Posterior cingulate gyrus (tissue), 11 donors: ENCODE measurements at places on chromosomes 4 and X.

DNA sequence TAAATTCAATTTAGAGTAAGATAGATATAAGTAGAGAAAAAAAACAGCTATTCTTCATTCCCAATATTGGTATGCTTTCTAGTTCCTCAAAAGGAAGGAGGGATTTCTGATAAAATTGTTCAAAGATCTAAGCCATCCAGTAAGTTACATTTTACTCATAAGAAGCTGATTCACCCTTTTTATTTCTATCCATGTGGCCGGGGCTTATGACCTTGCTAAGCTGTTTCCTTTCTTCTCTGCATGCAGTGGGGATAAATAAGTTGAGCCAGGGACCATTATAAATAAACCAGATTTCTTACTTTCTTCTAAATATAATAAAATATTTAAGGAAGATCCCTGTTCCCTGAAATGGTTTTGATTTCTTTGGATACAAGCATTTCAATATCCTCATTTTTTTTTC lies 502.3 kb downstream of the PDHA2 start:
- no peak for DNase-seq

DNA sequence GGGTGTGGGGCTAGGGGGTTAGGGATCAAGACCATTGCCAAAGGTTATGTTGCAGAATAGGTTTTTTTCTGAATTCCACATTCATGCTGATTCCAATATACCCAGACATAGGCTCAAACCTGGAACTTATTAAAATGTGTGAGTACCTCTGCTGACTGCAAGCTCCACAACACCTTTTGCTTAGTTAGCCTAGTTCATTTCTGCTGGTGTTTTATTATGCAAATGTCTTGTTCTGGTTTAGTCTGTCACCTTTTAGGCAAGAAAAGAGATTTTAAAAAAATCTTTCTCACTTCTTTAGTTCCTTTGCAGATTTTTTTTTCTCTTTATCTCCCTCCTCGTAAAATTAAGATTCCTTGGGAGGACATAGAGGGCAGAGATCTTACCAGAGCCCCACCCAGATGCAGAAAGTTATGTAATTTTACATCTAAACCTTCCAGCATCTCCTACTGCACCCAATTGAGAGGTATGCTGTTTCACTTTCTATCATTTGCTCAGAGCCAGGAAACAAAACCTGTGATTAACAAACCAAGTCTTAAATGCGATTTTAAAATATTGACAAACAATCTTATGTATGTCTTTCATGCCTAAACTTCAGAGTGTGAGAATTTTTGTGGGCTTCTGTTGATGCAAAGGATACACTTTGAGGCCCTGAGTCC lies 190.7 kb upstream of the CLNK start:
- no peak for DNase-seq

DNA sequence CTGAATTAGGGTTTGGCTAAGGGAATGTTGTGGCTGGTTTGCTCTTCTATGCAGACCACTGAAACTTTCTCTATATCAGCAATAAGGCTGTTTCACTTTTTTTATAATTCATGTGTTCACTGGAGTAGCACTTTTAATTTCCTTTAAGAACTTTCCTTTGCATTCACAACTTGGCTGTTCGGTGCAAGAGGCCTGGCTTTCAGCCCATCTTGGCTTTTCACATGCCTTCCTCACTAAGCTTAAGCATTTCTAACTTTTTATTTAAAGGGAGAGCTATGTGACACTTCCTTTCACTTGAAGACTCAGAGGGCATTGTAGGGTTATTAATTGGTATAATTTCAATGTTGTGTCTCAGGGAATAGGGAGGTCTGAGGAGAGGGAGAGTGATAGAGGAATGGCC lies 142.3 kb downstream of the SHROOM4 start:
- no peak for DNase-seq

GRCh38 chr4:81030061-81030980 lies at the start of gene BMP3:
TSS of gene BMP3 (plus strand) at chr4:81030708. CDS start at chr4:81031285, 577 bp downstream.
- peak; percentile 14 for DNase-seq

DNA sequence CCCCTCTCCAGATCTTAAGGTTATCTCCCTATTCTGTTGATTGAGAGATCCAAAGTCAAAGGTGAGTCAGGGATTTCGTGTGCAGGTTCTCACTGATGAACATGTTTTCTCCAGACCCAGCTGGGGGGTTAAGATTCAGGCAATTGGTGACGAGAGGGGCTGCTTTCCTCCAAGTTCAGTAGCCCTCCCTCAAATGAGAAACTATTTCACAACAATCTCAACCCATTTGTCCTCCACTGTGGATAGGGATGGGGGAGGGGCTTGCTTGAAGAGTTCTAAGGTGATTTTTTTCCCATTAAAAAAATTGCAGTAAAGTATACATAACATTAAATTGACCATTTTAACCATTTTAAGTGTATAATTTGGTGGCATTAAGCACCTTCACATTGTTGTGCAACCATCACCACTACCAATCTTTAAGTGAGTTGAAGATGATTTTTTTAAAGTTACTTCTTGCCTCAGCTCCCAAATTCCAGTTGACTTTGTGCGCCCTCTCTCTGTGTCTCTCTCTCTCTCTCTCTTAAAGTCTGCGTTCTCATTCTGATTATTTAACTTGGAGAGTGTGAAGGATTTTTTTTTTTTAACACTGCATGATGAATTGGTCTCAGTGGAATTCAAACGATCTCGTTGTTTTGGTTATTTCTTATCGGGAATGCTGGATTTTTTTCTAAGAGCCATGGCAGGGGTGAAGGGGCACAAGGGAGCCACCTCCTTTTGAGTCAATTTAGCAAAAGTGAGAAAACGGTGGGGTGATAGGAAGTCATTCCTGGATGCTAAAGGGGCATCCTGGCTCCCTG lies 175.9 kb downstream of the SHROOM3 start:
- DNase-seq: no peak

DNA sequence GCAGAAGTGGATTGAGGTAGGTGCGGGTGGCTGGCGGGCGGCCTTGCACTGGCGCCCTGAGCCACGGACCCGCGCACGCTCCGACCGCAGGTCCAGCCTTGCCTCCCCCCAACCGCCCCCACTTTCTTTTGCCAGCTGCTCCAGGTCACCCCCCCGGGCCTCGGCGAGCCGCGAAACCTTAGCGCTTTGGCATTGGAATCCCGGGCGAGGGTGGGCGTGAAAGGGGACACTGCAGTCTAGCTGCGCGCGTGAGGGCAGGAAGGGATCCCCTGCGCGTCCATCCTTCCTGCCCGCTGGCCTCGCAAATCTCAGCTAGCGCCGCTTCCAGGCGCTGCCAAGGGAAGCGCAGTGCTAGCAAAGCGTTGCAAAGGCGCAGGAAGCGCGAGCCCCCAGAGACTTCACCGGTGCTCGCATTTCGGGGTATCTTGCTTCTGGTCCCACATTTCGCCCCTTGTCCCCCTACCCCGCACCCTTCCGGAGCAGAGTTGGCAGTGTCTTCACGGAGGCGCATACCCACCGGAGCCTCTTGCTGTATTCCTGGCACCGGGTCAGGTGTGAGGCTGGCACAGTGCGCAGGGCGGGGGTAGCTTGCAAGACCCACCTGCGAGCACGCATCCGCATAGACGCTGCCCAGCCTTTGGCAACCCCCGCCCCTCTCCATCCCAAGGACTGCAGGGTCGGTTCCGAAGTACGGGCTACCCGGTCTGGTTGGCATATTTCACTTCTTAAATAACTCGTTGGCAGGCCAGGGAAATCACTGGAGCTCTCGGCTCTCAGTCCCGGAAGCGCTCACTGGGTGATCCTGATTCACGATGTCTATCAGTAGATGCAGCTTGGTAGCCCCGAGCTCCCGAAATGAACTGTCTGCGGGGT lies 104.4 kb downstream of the UCHL1 start:
- peak; percentile 49 for DNase-seq

GRCh38 chrX:112803060-112803459 lies 37.6 kb downstream of the AMOT start:
- DNase-seq: no peak

DNA sequence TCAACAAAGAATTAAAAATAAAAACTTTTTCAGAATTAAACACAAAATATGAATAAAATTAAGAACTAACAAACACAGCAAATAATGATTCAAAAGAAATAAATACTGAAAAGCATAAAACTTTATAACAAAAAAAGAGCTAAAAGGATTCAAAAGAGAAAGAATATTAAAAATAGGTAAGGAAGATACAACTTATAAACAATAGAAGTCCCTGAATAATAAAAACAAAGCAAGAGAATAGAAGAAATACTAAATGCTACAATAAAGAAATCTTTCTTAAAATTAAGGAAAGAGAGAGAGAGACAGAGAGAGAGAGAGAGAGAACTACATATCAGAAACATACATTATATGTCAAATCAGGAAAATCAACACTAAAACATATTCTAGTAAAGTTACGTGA lies 619.9 kb upstream of the SLIT2 start:
- DNase-seq: no peak

DNA sequence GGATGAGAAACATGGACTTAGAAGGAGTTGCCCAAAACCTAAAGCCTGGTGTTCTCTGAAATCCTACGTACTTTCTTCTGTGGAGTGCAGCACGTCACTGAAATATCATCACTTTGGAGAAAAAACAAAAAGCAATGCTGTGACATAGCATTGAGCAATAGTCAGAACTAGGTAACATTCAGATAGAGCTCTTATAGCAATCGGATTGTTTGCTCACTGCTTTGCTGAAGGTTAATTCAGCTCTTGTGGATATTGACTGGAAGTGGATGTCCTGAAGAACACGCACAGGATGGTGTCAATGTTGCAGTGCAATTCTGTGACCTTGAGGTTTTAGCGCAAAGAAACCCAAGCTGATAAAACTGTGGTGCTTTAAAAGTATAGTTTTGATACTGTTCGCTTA lies 114.2 kb upstream of the GRXCR1 start:
- DNase-seq: no peak

DNA sequence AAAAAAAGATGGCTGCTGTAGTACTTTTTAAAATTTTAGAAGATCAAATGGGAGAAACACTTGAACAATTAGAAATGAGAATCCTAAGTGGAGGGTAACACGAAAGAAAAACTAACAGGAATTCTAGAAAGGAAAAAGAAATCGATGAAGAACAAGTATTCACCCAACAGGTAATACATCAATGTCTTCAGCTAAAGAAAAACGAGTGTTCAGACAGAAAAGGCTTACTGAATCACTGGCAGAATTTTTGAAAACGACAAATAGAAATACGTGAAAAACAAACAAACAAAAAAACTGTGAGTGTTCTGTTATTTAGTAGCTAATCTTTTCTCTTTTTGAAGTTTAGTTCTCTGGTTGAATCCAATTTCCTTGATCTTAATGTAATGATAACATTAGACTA lies 1.8 kb downstream of the MAD2L1 start:
- DNase-seq: no peak

GRCh38 chr4:48698029-48698971 lies 81.8 kb downstream of the FRYL start:
- DNase-seq: no peak

DNA sequence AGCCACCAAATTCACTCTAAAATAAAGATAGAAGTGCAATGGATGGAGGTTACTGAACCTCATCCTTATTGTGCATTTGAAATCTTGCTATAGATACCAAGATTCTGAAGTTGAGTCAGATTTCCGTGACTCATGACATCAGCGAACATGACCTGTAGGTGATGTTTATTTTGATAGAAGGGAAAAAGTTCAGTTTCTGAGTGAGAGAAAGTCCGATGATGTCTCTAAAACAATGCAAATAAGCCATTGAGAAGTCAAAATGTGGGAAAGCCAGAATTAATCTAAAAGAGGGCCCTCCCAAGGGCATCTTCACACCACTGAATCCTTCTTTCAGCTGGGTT lies 20.0 kb downstream of the PHOX2B start:
- no peak for DNase-seq

- no peak for DNase-seq
Measured at GRCh38 chr4:26140150-26140898, 180.5 kb upstream of the RBPJ start.

- DNase-seq: no peak
Measured at GRCh38 chr4:87527431-87528220, 1.6 kb downstream of the SPARCL1 start.

DNA sequence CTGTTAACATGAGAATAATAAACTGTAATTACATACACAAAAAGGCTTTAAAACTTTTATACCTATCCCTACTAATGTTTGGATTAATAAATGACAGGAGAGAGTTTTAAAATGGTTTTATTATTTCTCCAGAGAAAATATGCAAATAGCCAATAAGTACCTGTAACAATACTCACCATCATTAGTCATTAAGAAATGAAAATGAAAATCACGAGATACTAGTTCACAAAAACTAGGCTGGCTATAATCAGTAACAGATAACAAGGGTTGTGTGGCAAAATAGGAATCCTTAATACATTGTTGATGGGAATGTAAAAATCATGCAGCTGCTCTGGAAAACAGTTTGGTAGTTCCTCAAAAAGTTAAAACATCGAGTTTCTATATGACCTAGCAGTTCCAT lies 25.2 kb upstream of the AP1AR start:
- DNase-seq: no peak

GRCh38 chrX:43277879-43278278 lies 378.2 kb upstream of the MAOA start:
- DNase-seq: no peak

GRCh38 chr4:93416344-93417128 lies 412.0 kb upstream of the ATOH1 start:
- DNase-seq: no peak

- no peak for DNase-seq
Measured at GRCh38 chr4:3868211-3869173, 102.3 kb downstream of the ADRA2C start.

- DNase-seq: no peak
Measured at GRCh38 chr4:138869631-138870030, 145.9 kb upstream of the NOCT start.

DNA sequence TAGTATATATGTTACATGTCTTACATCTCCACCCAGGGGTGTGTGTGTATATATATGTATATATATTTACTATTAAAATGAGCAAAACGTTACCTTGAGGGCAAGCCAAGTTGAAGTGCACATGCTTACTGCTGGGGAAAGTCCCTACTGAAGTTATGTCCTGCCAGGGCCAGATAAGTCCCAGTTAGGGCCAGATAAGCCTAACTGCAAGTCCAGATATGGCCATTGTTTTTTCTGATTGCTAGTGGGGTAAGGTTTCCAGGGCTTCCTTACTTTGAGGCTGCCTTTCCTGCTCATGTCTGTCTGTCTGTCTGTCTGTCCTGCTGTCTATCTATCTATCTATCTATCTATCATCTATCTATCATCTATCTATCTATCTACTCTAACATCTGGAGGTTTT lies 19.3 kb upstream of the ZNF81 start:
- DNase-seq: no peak

GRCh38 chrX:8848441-8848840 lies 47.3 kb upstream of the FAM9A start:
- no peak for DNase-seq

DNA sequence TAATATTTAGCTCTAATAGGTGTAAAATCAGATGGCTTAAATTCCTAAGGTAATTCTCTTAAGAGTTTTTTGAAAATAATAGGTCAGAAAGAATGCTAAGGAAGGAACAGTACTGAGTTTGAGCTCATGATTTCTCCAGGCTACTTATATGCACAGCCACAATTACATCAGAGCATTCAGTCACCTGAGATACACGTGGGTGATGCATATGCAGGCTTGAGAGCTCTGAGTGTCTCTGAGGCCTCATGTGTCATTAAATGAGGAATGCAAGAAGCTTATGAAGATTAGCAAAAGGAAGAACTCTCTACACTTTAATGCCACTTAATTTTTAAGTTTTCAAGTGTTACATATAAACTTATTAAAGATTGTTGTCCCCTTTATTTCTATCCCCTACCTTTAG lies 124.0 kb upstream of the STIM2 start:
- DNase-seq: no peak
